Left hindlimb (tissue), 1 donor: ENCODE measurements at places on chromosomes 5 and 9.

DNA sequence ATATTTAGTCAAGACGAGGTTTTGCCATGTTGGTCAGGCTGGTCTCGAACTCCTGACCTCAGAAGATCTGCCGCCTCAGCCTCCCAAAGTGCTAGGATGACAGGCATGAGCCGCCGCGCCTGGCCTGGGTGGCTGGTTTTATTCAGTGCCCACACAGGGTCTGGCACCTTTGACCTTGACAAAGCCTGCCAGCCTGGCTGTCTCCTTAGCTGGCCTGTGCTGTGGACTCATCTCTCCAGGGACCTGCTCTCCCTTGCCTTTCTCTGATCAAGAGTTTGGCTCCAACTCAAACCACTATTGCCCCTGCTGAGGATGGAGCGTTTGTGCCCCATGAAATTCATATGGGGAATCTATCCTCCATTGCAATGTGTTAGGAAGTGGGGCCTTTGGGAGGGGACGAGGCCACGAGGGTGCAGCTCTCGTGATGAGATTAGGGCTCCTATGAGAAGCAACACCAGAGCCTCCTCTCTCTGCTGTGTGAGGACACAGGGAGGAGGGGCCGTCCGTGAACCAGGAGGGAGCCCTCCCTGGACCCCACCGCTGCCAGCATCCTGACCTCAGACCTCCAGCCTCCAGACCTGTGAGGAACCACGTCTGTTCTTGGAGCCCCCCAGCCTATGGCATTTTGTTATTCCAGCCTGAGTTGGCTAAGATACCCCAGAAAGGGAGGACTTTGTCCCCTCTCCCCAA is 45.0 kb downstream of the MRPL36 start:
- DNase-seq = peak; percentile 4

- DNase-seq = no peak
These were observed 13.8 kb downstream of the ANKRD33B start for GRCh38 chr5:10577371-10578292.

DNA sequence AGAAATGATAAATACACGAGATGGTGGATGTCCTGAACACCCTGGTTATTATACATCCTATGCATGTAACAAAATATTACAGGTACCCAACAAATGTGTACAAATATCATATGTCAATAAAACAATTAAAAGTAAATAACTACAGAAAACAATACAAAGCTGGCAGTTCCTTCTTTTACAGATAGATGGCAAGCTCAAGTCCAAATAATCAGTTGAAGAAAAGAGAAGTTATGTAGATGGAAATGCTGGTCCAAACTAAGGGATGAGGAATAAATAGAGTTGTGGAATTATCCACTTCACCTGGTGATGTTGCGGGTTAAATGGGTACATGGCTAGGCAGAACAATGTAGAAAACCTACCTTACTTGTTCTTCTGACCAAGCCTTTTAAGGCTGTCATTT is 79.4 kb downstream of the PALM2AKAP2 start:
- no peak for DNase-seq

- peak; percentile 65 for DNase-seq
These were observed 57.7 kb downstream of the DUSP1 start for GRCh38 chr5:172713113-172713808.

GRCh38 chr9:135949501-135950134 is 11.6 kb downstream of the UBAC1 start:
- DNase-seq = peak; percentile 34

- no peak for DNase-seq
These were observed 11.1 kb downstream of the HNRNPAB start for GRCh38 chr5:178215280-178216002.

DNA sequence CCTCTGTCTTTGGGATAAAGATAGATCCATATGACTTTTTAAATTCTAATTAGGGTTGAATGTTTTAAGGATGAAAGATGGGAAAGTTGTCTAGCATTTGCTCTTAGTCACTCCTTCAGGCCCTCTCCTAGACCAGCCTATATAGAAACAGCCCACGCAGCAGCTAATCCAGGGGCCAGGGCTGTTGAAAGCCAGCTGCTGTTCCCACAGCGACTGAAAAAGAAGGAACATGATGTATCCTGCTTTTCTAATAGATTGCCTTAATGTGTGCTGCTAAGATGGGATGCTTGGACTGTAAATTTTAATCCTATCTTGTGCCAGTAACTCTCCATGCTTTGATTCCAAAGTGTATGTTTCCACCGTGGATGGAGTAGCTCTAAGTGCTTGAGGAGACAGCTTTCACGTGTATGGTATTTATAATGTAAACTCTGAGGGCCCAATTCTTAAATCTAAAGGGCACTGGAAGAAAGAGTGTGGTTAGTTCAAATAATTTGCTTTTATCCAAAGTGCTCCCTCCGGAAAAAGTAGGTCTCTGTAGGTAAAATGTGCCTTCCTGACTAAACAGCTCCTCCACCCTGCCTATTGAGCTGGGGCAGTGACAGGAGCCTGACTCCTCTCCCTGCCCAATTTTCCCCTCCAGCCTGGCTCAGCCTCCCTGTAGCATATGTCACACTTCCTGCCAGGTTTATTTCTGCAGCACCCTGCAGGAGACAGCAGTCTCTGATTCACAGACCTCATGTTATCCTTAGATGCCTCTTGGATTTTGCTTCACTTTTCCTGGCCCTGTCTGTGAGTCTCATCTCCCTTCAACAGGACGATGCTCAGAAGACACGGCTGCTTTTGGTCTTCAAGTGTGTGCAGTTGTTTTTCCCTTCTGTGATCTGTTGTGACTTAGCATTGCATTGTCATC is 33.2 kb downstream of the SLC36A1 start:
- DNase-seq = no peak

- no peak for DNase-seq
These were observed 9.6 kb downstream of the TMOD1 start for GRCh38 chr9:97510797-97511654.

GRCh38 chr9:133919253-133920115 is 72.6 kb downstream of the VAV2 start:
- DNase-seq = no peak

DNA sequence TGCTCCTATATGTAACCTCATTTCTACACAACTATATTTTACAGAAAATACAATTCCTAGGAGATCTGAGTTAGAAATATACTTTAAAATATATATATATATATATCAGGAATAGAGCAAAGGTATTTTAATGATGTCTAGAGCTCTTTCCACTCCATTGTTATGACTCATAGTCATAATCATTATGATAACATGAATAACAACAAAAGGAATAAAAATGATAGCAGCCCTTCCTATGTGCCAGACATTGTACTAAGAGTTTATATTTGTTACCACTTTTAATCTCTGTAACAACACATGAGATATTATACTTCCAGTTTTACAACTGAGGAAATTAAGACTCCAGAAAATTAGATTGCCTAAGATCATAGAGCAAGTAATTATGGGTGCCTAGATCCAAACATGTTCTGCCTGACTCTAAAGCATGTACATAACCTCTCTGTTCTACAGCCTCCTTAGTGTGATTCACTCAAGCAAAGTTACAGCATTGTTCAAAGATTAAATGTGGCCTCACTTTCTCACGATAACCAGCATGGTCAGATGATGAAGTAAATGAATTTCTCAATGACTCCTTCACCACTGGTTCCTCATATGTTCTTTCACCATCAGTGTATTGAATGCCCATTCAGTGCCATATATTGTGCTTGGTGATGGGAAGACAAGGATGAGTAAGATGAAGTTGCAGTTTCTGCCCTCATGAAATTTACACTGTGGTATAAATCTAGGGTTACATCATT is 452.1 kb downstream of the EFNA5 start:
- no peak for DNase-seq

DNA sequence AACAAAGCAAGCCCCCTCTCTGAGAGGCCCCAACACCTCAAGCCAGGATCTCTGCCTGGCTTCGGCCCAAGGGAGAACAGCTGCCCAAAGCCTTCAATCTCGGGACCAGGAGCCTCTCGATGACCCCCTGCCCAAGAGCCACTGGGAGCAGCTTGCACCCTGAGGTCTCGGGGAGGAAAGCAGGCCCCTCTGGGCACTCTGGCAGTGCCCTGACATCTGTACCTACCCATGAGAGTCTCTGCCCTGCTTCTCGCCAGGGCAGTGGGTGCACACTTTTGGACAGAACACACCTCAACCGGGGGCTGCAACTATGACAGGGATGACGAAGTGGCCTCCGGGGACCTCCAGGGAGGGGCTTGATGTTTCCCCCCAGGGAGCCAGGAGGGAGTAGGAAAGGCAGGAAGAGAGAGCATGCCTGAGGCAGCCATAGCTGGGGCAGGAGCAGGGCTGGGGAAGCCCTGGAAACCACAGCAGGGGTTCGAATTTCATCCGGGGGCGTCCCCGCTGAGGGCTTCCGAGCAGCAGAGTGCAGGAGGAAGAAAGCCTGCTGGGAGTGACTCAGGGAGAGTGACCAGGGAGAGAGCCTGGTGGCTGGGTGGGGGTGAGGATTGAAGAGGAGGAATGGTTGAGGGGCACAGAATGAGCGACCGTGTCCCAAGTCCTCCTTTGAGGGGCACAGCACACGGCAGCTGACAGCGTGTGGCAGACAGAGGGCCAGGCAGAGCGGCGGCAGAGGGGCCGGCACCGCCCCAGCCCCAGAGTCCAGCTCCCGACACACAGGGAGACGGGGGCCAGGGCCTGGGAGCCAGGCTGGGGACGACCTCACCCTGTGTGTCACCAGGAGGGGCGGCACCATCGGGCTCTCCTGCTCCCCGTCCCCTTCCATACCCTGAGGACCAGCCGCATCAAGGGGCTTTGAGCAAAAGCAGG is 1.8 kb downstream of the LPCAT1 start:
- peak; percentile 74 for DNase-seq

DNA sequence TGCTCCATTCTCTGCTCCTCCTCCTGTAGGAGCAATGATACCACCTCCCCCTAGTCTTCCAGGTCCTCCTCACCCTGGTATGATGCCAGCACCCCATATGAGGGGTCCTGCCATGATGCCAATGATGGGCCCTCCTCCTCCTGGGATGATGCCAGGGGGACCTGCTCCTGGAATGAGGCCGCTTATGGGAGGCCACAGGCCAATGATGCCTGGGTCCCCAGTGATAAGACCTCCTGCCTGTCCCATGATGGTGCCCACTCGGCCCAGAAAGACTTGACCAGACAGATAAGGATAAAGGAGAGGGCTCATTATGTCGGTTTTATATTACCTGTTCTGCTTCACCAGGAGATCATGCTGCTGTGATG is 26.2 kb upstream of the IQGAP2 start:
- DNase-seq = no peak

- no peak for DNase-seq
These were observed 19.4 kb downstream of the POLR3G start for GRCh38 chr5:90494043-90494442.

- no peak for DNase-seq
These were observed 444.6 kb downstream of the PTPRD start for GRCh38 chr9:10168241-10168640.

- no peak for DNase-seq
These were observed 119.6 kb upstream of the FST start for GRCh38 chr5:53360811-53361210.

- DNase-seq = peak; percentile 67
These were observed 216.7 kb downstream of the BNC2 start for GRCh38 chr9:16653491-16654399.

- no peak for DNase-seq
These were observed 140.9 kb downstream of the PAX5 start for GRCh38 chr9:36893184-36893583.

GRCh38 chr5:157371655-157372471 is 88.2 kb upstream of the NIPAL4 start:
- no peak for DNase-seq

DNA sequence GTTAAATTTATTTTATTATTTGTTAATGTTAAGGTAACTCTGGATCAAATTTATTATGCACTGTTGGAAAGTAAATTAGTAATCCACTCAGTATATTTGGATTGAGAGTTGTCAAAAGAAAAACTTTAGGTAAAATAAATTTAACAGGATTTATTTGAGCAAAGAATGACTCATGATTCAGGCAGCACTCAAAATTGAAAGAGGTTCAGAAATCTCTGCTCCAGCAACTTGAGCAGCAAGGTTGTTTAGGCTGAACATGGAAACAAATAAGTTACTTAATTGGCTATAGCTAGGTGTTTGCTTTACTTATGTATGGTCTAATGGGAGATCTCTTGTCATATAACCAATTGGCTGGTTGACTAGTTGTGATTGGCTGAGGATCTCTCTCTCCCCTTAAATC is 296.2 kb upstream of the EDIL3 start:
- DNase-seq = no peak

GRCh38 chr9:80791836-80792235 is 897.5 kb downstream of the TLE1 start:
- DNase-seq = no peak

- DNase-seq = no peak
These were observed 483.5 kb downstream of the SPOCK1 start for GRCh38 chr5:137015540-137016116.

GRCh38 chr9:34413231-34413852 is 36.6 kb upstream of the MYORG start:
- peak; percentile 57 for DNase-seq
